ENCODE measurements at places on chromosomes 6 and 20.

DNA sequence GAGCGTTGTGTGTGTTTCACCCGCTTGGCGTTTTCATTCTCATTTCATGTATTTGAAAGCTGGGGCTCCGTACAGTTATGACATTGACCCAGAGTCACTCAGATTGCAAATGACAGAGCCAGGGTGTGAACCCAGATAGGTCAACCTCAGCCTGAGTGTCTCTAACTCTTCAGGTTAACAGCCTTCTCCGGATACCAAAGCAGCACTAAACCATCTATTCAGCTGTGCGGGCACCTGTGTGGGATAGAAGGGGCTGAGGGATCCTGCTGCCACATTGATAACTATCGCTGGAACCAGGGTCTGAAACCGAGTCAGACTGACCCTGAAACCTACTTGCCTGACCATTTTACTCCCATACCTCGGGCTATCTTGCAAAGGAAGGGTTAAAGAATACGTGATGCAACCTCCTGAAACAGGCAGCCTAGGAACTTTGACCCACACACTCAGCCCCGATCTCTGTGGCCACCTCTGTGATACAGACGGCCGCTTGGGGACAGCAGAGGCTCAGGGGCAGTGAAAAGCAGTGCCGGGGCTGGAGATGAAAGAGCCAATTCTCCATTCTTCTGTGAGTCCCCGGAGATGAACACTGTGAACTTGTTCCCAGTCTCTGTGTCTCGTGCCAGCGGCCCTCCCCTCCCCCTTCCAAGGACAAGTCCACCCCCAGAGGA is 233.5 kb upstream of the QKI start:
- DNase-seq = peak; percentile 94

DNA sequence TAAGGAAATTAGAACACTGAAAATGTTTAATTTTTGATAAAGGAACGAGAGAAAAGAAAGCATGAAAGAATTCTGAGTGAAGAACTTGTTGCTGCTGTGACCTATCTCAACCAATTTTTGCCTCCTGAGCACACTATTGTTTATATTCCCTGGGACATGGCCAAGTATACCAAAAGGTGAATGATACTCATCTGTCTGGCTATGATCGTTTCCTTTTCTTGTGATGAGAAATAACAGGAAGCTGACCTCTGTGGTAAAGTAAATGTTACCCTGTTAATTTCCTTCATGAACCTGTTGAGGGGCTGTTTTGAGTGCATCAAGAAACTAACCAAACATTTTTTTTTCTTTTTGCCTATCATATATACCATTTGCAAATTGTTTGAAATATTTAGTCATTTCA is 69.1 kb downstream of the FIG4 start:
- no peak for DNase-seq

DNA sequence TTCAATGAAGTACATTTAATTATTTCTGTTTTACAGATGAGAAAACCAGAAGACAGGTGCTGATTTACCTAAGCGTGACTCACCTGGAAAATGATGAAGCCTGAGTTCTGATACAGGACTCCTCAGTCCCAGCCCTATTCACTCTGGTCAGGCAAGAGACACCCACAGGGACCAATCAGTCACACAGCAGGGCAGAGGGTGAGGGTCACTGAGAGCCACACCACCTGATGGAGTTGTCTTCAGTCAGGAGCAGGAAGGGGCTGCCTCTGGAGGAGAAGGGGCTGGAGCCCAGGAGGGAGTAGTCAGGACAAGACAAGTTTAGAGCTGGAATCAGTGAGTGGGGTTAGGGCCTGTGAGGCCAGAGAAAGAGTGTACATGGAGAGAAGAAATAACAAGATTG is 251.2 kb upstream of the MOCS1 start:
- peak; percentile 12 for DNase-seq

DNA sequence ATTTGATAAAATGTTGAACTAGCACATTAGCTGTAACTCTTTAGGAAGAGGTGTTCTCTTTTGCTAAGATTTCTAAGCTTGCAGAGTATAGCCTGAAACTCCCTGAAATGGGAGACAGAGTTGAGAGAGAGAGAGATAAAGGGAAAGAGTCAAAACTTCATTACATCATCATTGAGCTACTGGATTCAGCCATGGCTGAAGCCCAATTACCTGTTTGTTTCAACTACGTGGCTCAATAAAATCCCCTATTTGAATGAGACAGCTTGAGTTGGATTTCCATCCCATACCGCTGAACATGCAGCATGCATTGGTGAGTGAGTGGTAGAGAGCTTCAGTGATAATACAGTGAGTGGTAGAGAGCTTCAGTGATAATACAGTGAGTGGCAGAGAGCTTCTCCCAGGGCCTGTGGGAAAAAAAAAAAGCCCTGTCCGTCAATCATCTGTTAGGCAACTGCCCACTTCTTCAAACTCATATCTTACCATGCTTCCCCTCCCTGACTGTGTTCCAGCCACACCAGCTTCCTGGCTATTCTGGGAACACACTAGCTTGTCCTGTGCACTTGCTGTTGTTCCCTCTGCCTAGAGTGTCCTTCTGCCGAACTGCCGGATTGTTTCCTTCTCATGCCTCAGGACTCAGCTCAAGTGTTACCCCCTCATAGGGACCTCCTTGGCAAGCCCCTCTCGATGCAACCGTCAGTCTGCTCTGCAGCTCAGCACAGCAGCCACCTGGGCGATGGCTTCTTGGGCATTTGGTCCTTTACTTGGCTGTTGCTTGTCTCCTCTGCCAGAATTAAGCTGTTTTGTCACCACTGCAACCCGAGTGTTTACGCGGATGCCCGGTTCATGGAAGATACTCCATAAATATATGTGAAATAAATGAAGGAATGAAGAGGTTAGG is 91.3 kb upstream of the EYA2 start:
- DNase-seq = peak; percentile 43

DNA sequence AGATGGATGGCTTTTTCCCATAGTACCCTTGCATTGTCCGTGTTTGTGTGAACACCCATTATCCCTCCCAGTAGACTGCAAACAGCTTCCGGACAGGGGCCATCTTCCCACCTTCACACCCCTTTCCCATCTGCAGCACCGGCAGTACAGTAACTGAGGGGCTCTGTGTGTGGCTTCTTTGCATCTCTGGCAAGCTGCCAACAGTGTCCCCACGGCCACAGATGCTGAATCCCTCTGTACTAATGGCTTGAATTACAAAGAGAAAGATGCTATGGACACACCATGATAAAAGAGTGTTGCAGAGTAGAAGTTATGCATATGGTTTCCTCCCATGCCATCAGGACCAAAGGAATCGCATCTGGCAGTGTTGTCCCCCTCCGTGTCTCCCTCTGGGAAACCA is 101.1 kb upstream of the CDYL start:
- DNase-seq = no peak

DNA sequence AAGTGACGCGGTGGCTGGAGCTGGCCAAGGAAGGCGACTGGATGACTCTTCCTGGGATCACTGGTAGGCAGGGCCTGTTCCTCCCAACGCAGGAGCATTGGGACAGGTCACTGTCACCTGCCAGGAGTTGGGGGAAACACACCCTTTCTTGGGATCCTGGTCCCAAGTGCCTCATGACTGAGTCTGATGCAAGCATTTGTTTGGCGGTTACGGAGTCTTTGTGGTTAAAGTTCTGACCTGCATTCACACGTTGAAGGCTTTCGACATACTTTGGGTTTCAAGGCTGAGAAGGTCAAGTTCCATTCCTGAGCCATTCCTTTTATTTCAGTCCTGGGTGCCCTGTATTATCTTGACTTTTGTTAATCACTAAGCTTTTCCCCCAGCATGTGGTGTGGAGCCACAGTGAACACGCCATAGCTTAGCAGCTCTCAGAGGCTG is 6.0 kb downstream of the PNLDC1 start:
- no peak for DNase-seq
